ENCODE measurements at places on chromosomes 6 and 20.

- no peak for DNase-seq
Observed at GRCh38 chr6:87922947-87923330, 124.7 kb upstream of the SPACA1 start.

- no peak for DNase-seq
Observed at GRCh38 chr6:140923048-140923447, 1209.7 kb upstream of the GJE1 start.

GRCh38 chr20:34368547-34368946 lies 5.5 kb downstream of the ITCH start:
- DNase-seq: no peak

- no peak for DNase-seq
Observed at GRCh38 chr20:11755071-11755841, 162.4 kb upstream of the BTBD3 start.

DNA sequence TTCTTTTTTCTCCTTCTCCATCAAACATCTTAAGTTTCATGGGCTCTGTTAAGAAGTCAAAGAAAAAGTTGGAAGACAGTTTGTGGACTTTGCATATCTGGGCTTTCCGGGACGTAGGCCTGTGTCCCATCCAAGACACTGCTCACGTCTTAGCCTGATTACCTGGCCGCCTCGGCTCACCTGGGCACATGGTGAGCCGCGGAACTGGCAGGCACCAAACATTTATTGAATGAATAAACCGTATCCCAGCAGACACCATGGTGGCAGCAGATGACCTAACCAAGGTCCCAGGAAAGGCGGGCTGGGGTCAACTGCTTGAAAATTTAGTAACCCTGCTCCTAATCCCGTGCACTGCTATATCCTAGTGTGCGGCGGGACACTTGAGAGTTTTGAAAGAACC lies 35.6 kb downstream of the GNAS start:
- no peak for DNase-seq

- no peak for DNase-seq
Observed at GRCh38 chr6:28927846-28928245, 4.1 kb upstream of the TRIM27 start.

DNA sequence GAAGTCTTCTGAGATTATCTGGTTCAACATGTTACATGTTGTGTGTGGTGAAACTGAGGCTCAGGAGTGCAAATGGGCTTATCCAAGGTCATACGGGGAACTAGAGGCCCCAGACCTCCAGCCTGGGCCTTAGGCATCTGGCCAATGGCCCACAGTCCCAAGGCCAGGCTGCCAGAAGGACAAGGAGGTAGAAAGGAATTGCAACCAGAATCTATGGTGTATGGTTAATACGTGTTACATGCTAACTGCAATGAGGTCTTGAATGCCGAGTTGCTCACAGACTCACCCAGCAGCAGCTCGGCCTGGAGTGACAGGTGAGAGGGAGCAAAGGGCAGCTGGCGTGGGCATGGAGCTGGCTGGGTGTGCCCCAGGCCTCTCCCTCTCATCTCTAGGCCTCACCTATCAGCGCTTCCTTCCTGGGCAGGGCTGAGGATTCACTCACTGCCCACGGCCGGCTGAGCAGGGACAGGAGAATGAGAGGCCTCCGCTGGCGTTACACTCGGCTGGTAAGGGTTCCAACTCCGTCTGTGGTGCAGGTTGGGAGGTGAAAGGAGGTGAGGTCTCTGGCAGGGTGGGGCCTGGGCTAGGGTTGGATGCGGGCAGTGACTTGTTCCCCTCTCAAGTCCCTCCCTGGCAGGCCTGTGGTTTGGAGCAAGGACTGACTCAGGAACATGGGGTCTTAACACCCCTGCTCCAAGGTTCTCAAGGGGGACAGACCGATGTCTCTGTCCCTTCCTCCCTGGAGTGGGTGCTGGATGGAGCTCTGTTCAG lies at the start of gene TLDC2:
Gene TLDC2, plus strand, starts transcription at position 437 of the 771 bp plus-strand sequence. Its CDS starts 37 bp downstream, at position 474.
- DNase-seq: no peak

DNA sequence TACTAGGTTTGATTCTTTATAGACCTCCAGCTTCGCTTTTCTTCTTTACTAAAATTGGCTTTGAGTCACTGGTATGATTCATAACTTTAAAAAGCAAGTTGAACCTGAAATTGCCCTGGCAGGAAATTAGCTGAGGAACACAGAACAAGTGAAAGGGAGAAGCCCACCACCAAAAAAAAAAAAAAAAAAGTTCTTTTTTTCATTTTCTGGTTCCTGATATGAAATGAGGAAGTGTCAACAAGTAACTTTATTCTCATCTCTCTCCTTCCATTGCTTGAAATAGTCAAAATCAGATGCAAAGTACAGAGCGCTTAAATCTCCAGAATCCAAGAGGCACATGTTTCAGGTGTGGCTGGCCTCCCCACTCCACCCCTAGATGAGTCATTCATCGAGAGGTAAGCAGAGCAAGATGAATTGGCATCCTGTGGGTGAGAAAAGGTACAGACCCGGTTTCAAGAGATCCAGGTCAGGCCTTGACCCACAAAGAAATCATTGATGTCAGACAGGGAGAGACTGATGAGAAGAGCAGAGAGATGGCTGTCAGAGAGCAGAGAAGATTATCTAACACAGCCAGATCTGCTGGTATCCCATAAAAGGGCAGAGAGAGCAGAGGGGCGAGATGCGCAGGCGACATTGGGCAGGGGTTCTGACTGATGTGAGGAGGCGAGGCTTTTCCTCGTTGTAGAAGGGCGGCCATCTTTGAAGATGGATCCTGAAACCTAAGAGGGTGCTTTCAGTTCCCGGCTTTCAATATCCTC lies 54.8 kb upstream of the MBOAT1 start:
- DNase-seq: no peak

- no peak for DNase-seq
Observed at GRCh38 chr20:54355631-54356280, 119.6 kb upstream of the DOK5 start.

- DNase-seq: no peak
Observed at GRCh38 chr6:147126618-147127022, 77.6 kb upstream of the STXBP5 start.

DNA sequence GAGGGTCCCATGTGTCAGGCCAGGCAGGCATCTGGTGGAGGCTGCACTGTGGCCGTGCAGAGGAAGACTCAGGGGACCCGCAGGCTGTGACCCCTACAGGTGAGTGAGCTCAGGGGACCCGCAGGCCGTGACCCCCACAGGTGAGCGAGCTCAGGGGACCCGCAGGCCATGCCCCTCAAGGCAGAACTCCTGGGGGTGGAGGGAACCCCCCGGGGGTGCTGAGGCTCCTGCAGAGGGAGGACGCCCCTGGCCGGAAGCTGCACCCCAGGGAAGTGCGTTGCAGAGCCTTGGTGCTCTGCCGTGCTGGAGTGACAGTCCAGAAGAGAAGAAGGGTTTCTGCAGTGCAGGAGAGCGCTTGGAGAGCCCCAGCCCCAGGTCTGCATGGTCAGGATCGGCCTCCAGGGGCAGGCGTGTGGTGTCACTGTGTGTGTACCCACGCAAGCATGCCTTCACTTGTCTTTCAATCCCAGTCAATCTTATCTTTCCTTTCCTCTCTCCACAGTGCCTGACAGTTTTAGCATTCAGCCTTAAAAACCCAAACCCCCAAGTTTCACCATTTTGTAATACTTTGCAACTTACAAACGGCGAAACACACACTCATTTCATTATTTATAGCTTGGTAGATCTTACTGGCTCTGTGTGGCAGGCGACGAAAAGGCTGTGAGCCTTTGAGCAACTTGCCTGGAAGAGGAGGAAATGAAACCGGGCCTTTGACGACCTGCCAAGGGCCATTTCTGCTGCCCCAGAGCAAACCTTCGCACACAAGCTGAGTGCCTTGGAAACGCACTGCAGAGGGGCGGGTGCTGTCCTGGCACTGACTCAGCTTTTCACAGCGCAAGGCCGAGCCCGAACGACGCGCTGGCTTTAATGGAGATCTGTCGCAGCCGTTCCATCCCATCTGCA lies 101.4 kb upstream of the AGPAT4 start:
- no peak for DNase-seq

GRCh38 chr20:24615353-24615752 lies 145.9 kb downstream of the SYNDIG1 start:
- DNase-seq: no peak

GRCh38 chr20:50037575-50037974 lies 54.8 kb downstream of the SNAI1 start:
- DNase-seq: no peak

- peak; percentile 55 for DNase-seq
Observed at GRCh38 chr6:106997392-106998158, 23.0 kb upstream of the CD24 start.

- no peak for DNase-seq
Observed at GRCh38 chr20:47353692-47354463, 2.6 kb downstream of the ZMYND8 start.

DNA sequence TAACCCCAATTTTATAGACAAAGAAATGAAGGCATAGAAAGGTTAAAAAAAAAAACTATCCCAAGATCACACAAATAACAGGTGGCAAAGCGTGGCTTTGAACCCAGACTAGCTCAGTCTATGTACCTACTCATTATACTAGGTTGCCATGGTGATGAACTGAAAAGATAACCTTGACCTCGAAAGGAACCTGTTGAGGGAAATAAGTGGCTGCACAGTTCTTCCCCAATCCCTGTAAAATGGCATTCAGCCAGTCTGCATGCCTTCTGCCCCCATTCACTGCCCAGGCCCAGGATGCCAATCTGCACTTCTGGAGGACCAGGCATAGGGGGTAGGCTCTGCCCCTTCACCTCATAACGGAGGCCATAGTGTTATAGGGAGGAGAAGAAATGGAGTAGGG lies 295.2 kb downstream of the PTPRT start:
- DNase-seq: no peak

GRCh38 chr6:34005901-34006531 lies 139.9 kb downstream of the GRM4 start:
- DNase-seq: no peak

GRCh38 chr6:131778169-131778568 lies 29.7 kb upstream of the ENPP1 start:
- DNase-seq: no peak

GRCh38 chr6:150910561-150910960 lies 45.1 kb downstream of the MTHFD1L start:
- no peak for DNase-seq

DNA sequence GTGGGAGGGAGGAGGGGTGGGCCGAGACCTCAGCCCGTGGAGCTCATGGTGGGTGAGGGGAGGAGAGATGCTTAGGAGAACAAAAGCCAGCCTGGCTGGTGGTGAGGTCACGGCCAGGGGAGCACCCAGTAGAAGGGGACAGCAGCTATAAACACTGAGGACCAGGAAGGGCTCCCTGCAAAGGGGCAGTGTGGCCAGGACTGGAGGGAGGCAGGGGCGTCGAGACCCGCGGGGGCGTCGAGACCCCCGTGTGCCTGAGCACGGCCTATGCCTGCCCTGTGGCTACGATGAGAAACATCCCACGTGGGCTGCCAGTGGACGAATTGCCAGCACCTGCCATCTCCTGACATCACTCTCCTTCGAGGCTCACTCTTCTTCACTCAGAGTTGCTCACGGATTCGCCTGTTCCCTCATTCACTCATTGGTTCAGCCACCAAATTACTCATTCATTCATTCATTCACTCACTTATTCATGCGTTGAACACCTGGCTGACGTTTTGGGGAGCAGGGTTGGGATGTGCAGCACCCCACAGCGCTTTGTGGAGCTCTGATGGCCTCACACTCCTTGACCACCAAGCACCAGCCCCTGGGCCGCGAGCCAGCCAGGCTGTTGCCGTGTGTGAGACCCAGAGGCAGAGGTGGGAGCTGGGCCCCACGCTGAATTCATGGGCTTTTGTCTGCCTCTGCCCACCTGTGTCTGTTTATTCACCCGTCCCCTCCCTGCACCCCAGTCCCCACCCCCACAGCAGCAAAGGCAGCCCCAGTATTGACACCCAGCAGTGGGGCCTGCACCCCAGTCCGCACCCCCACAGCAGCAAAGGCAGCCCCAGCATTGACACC lies 61.2 kb upstream of the BHLHE23 start:
- no peak for DNase-seq

DNA sequence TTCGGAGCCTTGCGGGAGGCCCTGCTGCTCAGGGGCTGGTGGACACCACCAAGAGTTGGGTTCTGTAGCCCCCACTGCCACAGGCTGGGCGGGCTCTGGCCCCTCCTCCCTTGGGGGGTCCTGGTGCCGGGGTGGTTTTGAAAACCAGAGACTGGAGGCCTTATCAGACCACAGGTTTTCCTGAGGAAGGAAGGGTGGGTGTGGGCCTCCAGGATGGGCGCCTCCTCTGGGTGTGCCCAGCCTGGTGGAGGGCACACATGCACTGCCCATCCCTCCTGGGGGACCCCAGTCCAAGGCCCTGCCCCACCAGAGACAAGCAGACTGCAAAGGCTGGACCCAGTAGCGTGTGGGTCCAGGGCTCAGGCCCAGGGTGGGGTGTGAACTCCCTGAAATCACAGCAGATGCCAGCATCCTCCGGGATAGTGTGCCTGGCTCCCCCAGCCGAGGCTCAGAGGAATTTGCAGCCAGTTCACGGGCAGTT lies 13.5 kb upstream of the ZBTB46 start:
- DNase-seq: no peak

DNA sequence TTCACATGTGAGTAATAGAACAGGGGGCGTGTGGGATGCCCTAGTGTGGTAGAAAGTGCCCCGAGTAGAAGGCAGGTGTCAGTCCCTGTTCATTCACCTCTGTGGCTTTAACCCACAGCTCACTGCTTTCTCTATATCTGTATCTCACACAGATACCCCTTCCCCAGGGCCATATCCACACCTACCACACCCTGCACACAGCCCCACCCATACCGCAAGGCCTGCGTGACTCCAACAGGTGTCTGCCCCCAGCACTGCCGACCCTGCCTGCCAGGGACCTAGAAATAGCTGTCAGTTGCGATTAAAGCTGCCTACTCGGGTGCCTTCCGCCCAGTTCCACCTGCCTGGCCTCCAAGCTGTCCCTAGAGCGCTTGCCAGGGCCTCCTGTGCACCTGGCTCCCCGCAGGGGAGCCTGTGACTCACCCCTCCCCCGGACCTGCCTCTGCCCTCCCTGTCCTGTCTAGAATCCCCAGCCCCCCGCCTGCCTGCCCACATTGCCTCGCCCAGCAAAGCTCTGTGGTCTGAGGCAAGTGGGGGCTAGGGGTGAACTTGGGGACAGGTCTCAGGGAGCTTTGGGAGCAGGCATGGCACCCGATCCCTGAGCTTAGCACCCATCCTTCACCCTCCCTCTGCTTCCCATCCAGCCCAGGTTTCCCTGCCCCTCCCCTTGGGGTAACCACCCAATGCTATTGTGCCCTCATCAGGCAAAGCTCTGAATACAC lies 38.3 kb upstream of the ID1 start:
- peak; percentile 26 for DNase-seq

- no peak for DNase-seq
Observed at GRCh38 chr6:63321821-63322220, 2.0 kb upstream of the LGSN start.

DNA sequence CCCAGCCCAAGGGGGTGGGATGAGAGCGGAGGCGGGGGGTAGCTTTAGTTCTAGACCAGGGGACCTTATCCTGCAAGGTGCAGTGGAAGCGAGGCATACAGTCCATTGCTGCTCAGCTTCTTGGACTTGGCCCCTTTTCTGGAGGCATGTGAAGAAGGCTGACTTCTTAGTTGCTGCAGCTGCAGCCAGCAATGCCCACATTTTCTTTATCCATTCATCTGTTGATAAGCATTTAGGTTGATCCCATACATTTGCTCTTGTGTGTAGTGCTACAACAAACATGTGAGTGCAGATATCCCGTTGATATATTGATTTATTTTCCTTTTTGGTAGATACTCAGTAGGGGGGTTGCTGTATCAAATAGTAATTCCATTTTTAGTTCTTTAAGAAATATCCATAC lies 461.2 kb upstream of the IMPG1 start:
- no peak for DNase-seq

All from stimulated activated CD4-positive, alpha-beta T cell treated with anti-CD3 and anti-CD28 coated beads, Interleukin-4, amount 100 ng/mL, for 24 hours (primary cell).